ENCODE measurements at places on chromosomes 6 and 20.

GRCh38 chr6:148493424-148493823, 150.8 kb downstream of the SASH1 start:
- DNase-seq: no peak

DNA sequence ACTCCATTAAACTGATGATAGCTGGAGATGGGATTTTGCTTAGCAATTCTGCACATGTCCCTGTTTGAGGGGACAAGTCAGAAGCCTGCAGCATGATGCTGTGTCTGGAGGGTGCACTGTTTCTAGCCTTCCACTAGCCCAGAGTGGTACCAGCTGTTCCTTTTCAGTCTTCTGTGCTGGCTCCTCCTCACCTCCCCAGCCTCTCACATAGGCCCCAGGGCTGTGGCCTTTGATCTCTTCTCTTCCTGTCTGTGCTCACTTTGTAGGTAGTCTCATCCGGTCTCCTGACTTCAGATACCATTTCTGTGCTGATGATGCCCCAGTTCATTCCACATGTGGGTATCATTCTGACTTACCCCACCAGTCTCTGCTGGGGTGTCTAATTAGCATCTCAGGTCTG, 126.3 kb downstream of the HIVEP1 start:
- DNase-seq: no peak

GRCh38 chr20:45306431-45306982, at the start of gene RBPJL:
Gene RBPJL (plus strand): TSS chr20:45306840. CDS start chr20:45306923, 83 bp downstream.
- peak; percentile 17 for DNase-seq

DNA sequence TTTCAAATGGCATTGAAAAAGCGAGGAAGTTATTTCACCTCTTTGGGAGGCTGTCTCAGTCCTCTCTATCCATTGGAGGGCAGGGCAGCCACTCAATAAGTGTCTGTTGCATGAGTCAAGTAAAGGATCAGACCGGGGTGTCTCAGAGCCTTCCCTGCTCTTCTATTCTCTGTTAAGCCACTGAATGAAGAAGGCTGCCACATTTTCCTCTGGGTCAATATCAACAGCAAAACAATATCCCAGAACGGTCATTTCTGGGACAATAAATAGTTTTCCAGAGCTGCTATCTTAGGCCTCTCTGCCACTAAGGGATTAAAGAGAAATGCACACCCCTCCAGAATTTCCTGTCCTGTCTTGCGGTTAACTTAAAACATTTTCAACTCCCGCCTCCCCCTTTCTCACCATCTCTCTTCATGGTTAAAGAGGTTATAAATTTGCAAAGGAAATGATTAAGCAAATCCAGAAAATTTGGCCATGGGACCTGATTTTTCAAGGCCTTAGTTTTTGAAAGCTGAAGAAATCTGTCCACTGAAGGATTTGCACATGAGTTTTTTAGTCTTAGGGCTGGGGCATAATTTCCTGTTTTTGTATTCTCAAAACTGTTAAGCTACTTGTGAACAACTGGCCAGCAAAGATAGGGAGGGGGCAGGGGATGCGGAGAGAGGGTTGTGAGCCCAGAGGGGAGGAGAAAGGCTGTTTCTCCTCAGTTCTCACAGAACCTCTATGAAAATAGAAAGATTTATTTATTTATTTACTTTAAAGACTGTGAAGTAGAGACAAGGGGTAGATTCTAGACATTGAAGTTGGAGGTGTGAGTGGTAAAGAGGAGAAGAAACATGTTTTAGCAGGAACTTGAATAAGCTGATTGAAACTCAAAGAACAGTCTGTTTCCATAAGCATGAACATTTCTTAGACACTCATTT, 135.7 kb downstream of the BCAS1 start:
- DNase-seq: no peak

- no peak for DNase-seq
Measured at GRCh38 chr6:12729467-12729866, 12.9 kb downstream of the PHACTR1 start.

- no peak for DNase-seq
Measured at GRCh38 chr20:43404878-43405277, 52.8 kb upstream of the SRSF6 start.

DNA sequence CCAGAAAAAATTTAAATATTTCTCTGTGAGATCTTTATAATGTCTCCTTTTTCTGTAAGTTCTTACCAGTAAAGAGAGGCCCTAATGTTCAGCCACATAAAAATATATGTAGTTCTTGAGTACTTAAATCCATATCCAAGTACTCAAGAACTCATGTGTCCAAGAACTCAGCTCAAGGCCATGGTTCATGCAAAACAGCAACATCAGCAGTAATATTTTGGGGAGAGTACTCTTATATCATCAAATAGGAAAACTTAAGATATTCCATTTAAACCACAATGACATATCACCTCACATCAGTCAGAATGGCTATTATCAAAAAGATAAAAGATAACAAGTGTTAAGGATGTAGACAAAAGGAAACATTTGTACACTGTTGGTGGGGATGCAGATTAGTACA, 3.4 kb upstream of the HLA-DQB1 start:
- DNase-seq: no peak

GRCh38 chr6:147664092-147664491, 155.6 kb downstream of the SAMD5 start:
- DNase-seq: no peak

DNA sequence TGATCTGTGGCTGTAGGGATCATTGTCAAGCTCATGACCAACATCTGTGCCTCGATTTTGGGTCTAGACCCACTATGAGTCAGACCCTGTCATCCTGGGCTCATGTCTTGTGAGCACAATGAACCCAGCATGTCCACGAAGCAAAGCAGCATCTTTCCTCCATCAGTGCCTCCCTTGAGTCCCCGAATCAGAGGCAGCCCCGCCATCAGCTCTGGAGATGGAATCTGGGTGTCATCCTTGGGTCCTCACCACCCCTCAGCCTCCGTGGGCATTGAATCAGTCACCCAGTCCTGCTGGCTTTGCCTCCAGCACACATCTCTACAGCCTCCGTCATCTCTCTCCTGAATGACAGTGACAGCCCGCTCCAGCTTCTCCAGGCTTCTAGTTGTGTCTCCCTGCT, 56.9 kb downstream of the CHMP4B start:
- DNase-seq: no peak

DNA sequence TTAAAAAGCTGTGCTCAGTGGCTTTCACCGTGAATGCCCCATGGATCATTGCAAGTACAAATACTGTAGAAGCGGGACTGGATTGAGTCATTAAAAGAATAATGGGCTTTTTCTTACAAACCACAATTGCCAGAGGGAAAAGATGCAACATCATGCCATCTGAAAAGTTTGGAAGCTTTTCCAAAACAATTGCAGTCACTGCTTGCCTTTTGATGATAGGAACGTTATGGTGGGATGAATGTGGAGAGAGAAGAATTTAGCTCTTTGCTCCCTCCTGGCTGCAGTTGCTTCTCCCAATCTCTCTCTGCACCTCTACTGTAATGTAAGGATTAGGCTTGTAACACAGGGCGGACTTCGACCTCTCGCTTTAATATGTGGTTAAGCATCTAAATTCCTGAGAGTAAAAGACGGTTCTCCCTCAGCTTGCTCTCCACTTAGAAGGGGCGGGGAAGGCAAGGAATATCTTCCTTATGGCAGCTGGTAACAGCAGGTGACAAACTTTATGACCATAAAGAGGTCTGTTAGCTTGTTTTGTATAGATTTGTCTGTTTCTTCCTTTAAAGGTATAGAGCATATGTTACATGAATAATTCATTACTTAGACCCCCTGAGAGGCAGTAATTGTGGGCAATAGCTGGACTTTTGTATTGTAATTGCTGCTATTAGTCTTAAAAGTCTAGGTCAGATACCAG, 376.1 kb downstream of the UTRN start:
- no peak for DNase-seq

GRCh38 chr6:3356056-3356823, 97.5 kb downstream of the PSMG4 start:
- no peak for DNase-seq

DNA sequence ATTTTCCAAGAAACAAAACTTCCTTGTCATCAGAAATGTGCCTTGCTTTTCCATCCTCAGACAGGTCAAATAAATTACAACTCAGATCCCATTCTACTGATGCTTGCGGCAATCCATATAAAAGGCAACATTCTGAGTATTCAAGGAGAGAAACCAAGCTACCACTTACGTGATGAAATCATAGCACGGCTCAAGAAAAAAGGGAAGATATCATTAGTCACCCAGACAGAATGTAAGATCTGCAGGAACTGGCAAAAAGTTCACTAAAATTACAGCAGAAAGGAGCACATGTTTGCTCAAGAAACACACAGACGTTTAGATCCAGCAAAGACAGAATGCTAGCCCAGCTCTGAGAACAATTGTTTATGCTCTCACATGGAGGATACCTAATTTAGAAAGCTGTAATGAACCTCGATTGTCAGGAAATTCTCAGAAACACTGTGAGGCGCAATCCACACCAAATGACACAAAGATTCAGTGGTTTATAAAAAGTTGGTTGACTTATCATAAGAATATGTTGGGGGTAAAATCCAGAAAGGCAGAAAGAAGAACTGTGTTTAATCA, 304.2 kb downstream of the ADGRG6 start:
- DNase-seq: no peak
